Stimulated activated CD4-positive, alpha-beta T cell treated with anti-CD3 and anti-CD28 coated beads, Interleukin-2, amount 100 ng/mL, for 4 hours (primary cell): ENCODE measurements at places on chromosomes 6 and 20.

GRCh38 chr20:38202153-38202981 is 37.3 kb upstream of the TGM2 start:
- no peak for DNase-seq

GRCh38 chr20:20051767-20052073 is 546 bp downstream of the CRNKL1 start:
- DNase-seq: no peak

- no peak for DNase-seq
Measured at GRCh38 chr6:32607988-32608298, 18.3 kb upstream of the HLA-DRB1 start.

DNA sequence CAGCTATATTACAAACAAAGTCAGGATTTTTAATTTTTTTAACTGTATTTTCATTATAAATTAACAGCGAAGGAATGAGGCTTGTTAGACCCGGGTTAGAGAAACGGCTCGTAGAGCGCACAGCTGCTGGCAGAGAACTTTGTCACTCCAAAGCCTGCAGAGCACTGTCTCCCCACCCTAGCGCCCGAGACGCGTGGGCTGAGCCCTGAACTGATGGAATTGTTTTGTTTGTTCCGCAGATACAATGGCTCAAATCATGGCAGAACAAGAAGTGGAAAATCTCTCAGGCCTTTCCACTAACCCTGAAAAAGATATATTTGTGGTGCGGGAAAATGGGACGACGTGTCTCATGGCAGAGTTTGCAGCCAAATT is 810 bp downstream of the LAMP5 start:
- DNase-seq: no peak

- DNase-seq: peak; percentile 58
Measured at GRCh38 chr6:2988426-2989331, 11.0 kb upstream of the NQO2 start.

GRCh38 chr6:154361476-154361875 is 4.9 kb upstream of the IPCEF1 start:
- no peak for DNase-seq

- no peak for DNase-seq
Measured at GRCh38 chr20:40486297-40486696, 202.7 kb downstream of the MAFB start.

- no peak for DNase-seq
Measured at GRCh38 chr6:18101271-18101670, 21.2 kb downstream of the NHLRC1 start.

DNA sequence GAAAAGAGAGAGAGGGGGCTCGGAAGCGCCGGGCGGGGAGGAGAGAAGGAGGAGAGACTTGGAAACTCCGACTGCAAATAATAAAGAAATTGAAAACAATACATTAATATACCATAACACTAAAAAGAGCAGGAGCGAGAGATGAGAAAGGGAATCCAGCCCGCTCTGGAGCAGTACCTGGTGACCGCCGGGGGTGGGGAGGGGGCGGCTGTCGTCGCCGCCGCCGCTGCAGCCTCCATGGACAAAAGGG is 338 bp downstream of the E2F3 start:
- DNase-seq: no peak

GRCh38 chr20:219290-220115 is 7.6 kb upstream of the DEFB129 start:
- no peak for DNase-seq

GRCh38 chr6:94260765-94261164 is 841.4 kb upstream of the EPHA7 start:
- no peak for DNase-seq

DNA sequence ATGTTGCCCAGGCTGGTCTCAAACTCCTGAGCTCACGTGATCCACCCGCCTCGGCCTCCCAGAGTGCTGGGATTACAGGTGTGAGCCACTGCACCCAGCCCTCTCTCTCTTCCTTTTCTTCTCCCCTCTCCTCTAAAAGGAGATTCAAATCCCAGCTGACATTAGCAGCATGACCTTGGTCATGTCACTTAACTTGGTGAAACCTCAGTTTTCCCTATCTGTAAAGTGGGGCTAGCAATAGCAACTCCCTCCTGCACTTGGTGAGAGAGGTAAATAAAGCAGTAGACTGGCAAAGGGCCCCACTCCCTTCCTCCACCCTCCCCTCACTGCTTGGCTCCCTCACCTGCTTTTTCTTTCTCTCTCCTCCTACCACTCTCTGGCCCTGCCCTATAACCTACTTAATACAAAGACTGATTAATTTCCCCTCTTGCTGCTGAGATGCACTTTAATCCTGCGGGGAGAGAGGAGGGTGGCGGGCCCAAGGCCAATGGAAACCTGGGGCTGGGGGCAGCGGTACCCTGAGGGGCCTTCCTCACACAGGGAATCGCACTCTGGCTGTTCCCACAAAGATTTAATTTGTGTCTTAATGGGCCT is 54.2 kb upstream of the ZFAND3 start:
- DNase-seq: no peak

- DNase-seq: no peak
Measured at GRCh38 chr6:148926478-148926877, 179.6 kb downstream of the UST start.

DNA sequence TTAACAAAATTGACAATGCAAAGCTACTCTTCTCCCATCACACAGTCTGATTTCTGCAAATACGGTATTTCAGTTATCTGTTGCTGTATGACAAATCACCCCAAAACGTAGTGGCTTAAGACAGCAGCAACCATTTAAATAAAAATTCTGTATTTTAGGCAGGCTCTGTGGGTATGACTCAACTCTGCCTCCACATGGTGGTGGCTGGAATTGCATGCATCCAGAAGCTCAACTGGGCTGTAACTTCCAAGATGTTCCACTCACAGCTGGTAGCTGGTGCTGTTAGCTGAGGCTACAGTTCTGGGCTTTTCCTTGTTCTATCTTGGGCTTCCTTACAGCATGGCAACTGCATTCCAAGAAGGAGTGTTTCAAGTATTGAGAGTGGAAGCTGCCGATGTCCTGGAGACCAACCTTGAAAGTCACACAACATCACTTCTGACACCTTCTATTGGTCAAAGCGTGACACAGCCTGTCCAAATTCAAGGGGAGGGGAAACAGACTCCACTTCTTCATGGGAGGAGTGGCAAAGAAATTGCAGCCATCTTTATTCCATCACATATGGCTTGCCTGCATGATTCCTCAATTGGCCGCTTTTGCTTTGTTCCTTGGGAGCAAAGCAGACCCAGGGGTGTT is 39.7 kb upstream of the TULP1 start:
- peak; percentile 36 for DNase-seq

GRCh38 chr6:32355018-32355417 is 16.7 kb downstream of the TSBP1 start:
- no peak for DNase-seq

- DNase-seq: no peak
Measured at GRCh38 chr6:169075211-169075914, 178.3 kb downstream of the THBS2 start.

- no peak for DNase-seq
Measured at GRCh38 chr6:44590471-44590870, 203.0 kb downstream of the CDC5L start.

DNA sequence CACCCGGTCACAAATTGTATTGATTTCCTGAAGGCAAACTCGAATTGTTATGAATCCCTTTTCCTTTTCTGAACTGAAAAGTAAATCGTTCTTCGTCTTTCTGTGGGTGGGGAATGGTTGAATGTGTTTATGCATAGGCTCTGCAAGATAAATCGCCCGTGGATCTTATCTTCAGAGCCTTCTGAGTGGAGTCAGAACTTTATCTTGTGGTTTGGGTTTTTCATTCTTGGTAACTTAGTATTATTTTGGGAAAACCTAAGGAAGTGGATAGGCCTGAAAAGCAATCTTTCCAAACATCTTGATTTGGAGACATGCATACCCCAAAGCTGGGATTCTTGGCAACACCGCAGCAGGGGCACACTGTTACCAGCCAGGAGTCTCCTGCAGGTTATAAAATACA is 122.4 kb downstream of the MAP3K7 start:
- DNase-seq: no peak

- no peak for DNase-seq
Measured at GRCh38 chr6:111870051-111870741, 3.1 kb downstream of the FYN start.

GRCh38 chr20:49775229-49775693 is 37.4 kb upstream of the SLC9A8 start:
- DNase-seq: no peak

- DNase-seq: no peak
Measured at GRCh38 chr6:142210606-142211005, 63.5 kb downstream of the VTA1 start.

- DNase-seq: no peak
Measured at GRCh38 chr6:15458021-15458459, 204.8 kb downstream of the DTNBP1 start.

- no peak for DNase-seq
Measured at GRCh38 chr6:43095939-43096338, 19.8 kb downstream of the PTK7 start.

- DNase-seq: no peak
Measured at GRCh38 chr20:35721621-35722020, 20.4 kb downstream of the RBM39 start.

- DNase-seq: no peak
Measured at GRCh38 chr6:97399208-97399607, 116.2 kb upstream of the MMS22L start.

GRCh38 chr6:84033523-84034451 is at the start of gene MRAP2:
TSS of gene MRAP2 (plus strand) at chr6:84033772. CDS start at chr6:84055319, 21,547 bp downstream.
- no peak for DNase-seq

DNA sequence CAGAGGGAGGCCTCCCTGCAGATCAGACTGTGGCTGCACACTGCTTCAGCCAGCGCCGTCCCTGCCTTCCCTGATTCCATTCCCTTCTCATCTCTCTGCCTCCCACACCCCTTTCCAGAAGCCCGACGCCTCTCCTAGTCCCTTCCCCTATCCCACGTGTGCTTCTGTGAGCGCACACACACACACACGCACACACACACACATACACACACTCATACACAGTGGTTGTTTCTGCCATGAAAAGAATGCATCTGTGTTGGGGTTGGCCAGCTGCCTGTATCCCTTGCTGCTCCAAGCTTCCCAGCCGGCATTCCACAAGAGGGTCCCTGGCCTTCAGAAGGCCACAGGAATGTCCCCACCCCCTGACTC is 51.7 kb downstream of the MOCS1 start:
- DNase-seq: no peak

GRCh38 chr20:18802012-18802634 is 11.5 kb upstream of the SCP2D1 start:
- no peak for DNase-seq

GRCh38 chr6:163301726-163302635 is 112.5 kb upstream of the QKI start:
- DNase-seq: no peak

DNA sequence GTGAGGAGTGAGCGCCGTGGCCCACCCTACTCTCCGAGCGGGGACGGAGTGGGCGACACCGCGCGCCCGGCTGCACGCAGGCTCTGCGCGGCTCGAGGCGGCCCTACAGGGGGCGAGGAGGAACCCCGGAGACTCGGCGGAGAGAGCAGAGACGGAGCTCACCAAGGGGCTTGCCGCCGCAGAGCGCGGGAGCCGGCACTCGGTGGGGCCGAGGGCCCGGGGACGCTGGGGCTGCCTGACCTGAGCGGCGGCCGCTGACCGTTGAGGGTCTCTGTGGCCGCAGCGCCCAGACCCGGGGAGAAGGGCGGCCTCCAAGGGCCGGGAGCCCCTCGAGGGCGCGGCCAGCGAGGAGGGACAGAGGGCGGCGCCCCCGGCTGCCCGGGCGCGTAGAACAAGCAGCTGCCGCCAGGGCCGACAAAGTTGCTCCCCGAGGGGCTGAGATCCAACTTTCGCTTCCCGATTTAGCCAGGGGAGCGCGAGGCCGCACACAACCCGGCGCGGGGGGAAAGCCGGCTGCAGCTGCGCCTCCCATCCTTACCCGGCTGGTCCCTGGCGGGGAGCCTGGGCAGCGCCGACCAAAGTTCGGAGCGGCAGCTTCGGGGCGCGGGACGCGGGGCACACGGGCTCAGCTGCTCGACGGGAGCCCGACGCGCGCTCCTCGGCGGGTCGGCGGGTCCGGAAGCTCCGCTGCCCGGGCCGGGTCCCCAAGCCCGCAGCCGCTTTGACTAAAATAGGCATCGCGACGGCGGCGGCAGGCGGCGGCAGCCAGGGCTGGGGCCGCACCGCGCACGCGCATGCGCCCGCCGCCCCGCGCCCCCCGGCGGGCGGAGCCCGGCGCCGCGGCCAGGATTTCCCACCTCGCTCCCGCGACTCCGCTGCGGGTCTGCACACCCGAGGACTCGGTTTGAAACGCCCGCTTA is 43.1 kb downstream of the POPDC3 start:
- DNase-seq: no peak

- no peak for DNase-seq
Measured at GRCh38 chr6:15244620-15245360, 1.1 kb upstream of the JARID2 start.

DNA sequence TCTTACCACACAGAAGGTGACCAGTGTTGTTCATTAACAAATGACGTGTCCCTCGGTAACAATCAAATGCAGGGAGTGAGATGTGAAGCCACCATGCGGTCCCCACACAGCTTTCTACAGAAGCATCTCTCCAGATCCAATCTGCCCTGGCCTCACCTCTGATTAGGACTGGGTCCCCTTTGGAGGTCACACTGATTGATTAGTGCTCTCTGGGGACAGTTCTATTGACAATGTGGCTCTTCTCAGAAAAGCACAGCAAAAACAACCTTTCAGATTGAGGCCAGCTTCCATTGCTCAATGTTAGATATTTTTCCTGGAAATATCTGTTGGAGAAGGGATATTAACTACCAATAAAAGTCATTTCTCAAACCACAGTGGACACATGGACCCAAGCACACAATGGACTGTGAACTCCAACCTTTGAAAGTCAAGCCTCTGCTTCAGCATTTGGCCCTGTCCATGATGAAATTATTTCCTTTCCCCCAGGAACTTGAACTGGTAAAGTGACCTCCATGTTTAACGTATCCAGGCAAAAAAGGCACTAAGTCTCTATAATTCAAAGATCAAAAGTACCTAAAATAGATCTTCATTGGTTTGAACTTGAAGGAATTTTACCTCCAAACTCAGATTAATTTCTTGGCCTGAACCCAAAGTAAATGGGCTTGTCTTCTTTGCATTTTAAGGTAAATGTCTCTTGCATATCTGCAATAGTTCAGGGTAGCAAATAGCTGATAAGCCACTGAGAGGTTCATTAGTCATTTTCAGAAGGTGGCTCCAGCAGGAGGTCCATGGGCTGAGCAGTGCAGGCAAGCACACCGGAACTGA is 118.5 kb downstream of the FOXA2 start:
- DNase-seq: no peak

DNA sequence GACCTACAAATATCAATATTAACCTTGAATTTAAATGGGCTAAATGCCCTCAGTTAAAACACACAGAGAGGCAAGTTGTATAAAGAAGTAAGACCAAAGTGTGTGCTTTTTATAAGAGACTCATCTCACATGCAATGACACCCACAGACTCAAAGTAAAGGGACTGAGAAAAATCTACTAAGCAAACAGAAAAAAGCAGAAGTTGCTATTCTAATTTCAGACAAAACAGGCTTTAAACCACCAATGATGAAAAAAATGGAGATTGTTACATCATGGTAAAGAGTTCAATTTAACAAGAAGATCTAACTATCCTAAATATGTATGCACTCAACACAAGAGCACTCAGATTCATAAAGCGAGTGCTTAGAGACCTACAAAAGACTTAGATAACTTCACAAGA is 741.9 kb upstream of the MARCKS start:
- no peak for DNase-seq

- peak; percentile 9 for DNase-seq
Measured at GRCh38 chr6:35048631-35049083, 92.5 kb downstream of the TCP11 start.

GRCh38 chr20:23200914-23201313 is 114.8 kb upstream of the CD93 start:
- DNase-seq: no peak
